ENCODE measurements at places on chromosomes 7 and 10.

- no peak for DNase-seq
These were observed 27.5 kb downstream of the VWA2 start for GRCh38 chr10:114266521-114266920.

DNA sequence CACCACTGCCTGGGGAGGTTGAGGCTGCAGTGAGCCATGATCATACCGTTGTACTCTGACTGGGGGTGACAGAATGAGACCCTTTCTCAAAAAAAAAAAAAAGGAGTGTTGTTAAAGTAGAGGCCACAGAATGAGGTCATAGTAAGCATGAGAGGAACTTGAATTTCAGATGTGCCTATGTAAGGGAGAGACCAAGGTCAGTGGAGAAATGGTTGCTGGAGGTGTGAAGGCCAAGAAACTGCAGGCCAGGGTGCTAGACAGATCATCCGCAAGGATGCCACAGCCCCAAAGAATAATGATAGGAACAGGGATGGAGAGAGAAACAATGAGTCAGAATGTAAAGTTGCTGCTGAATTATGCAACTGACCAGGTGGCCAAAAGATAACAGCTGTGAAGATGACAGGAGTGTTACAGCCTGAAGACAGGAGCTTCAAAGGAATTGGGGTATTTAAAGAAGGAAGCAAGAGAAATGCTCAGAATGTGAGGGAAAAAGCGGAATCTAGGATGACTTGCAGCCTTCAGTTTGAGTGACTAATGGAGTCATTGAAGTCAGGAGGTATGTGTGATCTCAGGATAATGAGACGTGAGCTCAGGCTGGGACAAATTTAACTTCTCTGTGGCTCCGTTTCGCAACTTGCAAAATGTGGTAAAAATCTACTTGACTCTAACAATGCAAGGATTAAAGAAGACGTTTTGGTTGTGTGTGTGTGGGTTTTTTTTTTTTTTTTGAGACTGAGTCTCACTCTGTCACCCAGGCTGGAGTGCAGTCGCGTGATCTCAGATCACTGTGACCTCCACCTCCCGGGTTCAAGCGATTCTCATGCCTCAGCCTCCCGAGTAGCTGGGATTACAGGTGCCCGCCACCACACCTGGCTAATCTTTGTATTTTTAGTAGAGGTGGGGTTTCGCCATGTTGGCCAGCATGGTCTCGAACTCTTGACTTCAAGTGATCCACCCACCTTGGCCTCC lies 22.2 kb downstream of the TYW1B start:
- DNase-seq = no peak

DNA sequence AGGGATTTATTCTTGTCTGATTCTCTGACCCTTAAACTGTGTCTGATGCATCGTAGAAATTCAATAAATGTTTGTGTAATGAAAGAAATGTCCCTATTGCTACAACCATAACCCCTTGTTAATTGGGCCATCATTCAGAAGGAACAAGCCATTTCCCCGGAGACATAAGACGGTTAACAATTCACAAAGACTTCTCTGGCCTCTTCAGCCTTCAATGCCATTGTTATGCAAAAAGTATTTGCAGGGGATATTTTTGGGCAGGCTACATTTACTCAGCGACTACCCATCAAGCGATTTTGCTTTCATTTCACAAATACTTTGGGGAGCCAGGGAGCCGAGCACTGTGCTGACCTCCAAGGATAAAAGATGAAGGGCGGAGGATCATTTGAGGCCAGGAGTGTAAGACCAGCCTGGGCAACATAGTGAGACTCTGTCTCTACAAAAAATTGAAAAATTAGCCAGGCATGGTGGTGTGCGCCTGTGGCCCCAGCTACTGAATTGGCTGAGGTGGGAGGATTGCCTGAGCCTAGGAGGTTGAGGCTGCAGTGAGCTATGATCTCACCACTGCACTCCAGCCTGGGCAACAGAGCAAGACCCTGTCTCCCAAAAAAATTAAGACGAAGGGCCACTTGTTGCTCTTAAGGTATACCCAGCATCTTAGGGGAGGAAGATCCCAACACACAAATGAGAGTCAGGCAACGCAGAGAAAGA lies 20.0 kb upstream of the SDK1 start:
- no peak for DNase-seq

- DNase-seq = no peak
These were observed 4.2 kb upstream of the MAFK start for GRCh38 chr7:1526271-1526754.

GRCh38 chr10:130707389-130707979 lies 571.3 kb downstream of the GLRX3 start:
- DNase-seq = no peak

GRCh38 chr10:69501657-69502056 lies 50.4 kb downstream of the TSPAN15 start:
- no peak for DNase-seq

DNA sequence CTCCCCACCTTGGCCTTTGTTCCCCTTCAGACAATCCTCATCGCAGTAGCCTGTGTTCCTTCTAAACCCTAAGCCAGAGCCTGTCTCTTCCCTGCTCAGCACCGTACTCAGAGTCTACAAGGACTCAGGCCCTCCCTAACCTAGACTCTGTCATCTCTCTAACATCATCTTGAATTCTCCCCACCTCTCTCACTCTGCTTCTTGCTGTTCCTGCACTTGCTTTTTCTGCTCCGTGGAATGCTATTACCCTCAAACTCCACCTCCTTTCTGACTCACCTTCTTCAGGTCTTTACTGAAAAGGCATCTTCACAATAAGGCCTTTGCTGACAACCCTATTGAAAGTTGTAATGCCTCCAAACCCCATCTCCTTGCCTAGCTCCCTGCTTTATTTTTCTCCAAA lies 141.0 kb downstream of the DKK1 start:
- no peak for DNase-seq

GRCh38 chr10:77581738-77582137 lies 55.9 kb downstream of the KCNMA1 start:
- DNase-seq = no peak

DNA sequence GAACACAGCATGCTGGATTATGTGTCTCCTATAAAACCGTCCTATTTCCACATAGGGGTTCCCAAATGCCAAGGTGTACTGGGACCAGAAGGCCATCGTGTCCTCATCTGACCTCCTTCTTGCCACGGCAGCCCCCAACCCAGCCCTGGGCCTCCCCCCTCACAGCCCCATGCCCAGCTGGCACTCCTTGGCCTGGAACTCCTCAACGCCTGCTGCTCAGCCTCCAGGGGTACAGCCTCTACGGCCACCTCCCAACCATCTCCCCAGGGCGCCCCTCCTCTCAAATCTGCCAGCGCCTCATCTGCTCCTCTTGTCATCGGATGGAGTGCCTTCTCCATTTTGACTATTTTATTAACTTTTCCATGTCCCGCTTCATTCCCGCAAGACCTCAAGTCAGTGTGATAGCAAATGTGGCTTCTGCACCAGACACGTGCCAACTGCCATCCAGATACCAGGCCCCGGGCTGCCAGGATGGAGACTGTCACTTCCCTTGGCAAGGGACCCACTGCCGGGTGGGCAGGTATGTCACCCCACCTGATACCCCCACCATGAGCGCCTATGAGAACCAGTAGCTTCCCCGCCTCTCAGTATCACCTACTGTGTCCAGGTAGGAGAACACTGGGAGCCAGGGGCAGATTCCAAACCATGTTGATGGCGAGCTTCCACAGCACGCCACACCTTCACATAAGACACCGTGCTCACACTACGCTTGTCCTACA lies 106.7 kb downstream of the EBF3 start:
- no peak for DNase-seq

DNA sequence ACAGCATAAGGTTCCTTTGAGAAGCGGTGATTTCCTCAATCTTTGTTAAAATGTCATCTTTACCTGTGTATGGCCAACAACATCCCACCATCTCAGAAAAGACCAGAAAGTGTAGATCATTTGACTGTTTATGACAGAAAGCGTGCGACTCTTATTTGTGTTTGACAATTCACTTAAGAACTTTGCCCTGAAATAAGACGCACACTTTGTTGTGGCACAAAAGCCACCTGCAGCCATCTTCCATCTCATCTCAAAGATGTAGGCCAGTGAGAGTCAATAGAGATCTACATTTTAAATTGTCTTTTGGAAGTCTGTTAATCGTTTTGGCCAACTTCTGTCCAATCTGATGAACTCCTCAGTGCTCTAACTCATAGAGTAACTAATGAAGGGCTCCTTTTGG lies 114.0 kb downstream of the CALN1 start:
- no peak for DNase-seq

- no peak for DNase-seq
These were observed 49.5 kb downstream of the SMURF1 start for GRCh38 chr7:99094401-99094800.

- DNase-seq = no peak
These were observed 30.6 kb upstream of the SEMA3C start for GRCh38 chr7:80949449-80949848.

DNA sequence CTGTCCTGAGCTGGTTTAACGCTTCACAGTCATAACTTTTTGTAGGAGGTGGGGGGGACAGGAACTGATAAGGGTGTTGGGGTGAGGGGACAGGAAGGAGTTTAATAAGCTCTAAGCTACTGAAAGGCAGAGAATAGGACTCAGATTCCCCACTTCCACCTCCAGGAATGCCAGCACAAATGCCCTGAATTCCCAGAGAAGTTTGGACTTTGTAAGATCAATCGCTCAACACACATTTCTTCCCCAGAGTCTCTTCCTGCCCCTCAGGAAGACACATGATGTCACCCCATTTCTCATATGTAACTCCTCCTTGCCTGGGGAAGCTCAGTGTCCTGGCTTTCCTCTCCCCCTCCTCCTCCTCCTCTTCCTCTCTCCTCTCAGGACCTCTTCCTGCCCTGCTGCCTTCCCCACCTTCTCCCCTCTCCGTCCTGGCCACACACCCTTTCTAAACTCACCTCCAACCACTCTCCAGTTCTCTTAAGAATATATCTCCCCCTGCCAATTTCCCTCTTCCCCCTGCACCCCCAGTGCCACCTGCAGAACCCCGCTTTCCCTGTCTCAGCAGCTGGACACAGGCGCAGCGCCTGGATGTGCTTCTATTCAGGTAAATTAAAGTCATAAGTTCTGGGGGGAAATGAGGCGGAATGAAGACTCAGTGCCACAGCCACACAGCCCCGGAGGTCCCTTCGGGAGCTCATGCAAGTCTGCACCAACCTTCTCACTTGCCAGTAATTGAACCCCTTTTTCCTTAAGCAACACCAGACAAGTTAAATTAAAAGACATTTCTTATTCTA lies 5.3 kb upstream of the LOXL4 start:
- DNase-seq = no peak

DNA sequence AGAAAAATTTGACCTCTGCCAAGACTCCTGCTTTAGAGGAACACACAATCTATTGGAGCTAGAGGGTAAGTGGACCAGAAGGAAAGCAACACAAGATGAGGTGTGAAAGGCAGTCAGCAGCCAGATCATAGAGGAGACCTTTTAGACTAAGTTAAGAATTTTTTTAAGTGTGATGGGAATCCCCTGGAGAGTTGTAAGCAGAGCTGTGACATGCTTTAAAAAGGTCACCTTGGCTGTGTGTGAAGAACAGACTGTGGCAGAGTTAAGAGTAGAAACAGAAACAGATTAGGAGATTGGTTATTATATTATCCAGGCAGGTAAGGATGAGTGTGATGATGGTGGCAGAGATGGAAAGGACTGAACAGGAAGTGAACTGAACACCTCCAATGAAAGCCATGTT lies 23.5 kb downstream of the CPEB3 start:
- no peak for DNase-seq

DNA sequence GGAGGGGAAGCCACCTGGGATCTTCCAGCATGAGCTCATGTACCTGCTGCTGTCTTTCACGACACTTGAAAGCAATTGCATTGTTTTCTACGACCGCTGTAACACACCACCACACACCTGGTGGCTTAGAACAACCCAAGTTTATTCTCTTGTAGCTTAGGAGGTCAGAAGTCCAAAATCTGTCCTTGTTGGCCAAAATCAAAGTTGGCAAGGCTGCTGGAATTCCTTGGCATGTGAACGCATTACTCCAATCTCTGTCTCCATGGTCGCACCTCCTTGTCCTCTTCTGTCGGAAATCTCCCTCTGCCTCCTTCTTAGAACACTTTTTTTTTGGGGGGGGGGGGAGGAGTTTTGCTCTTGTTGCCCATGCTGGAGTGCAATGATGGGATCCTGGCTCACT lies 305.7 kb downstream of the BAMBI start:
- DNase-seq = no peak

GRCh38 chr7:79761876-79762429 lies 308.5 kb upstream of the MAGI2 start:
- DNase-seq = no peak

DNA sequence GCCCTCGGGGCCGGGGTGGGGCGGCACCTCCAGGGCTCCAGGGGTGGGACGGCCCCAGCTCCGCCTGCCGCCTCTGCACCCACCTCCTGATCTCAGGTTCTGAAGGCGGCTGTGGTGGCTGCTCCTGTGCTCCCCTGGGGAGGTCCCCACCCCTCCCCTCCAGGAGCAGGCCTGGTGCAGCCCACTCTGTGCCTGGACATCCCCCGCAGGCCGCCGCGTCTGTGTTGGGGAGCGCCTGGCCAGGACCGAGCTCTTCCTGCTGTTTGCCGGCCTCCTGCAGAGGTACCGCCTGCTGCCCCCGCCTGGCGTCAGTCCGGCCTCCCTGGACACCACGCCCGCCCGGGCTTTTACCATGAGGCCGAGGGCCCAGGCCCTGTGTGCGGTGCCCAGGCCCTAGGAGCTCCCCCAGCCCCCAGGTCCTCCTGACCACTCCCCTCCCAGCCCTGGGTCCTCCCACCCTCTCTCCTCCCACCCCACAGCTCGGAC lies 5.5 kb downstream of the CYP2W1 start:
- DNase-seq = no peak

DNA sequence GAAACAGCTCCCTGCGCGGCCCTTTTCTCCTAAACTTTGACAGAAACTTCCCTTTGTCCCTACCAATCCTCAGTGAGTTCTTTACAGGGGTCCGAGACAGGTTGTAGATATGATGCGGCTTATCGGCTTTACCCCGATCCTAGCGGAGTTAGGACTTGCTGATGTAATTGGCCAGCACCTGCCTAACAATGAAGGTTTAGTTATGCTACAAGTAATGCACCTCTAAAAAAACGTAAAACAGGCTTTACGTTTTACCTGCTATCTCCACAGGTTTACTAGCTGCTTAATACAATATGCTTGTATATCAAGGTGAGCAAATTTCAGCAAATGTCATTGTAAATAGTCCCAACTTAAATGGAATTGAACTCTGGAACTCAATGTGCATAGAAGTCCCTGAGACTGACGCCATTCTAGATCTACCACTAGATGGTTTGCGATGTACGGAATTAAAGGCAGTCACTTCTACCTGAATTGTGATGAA lies 697 bp upstream of the SNX13 start:
- peak; percentile 7 for DNase-seq

DNA sequence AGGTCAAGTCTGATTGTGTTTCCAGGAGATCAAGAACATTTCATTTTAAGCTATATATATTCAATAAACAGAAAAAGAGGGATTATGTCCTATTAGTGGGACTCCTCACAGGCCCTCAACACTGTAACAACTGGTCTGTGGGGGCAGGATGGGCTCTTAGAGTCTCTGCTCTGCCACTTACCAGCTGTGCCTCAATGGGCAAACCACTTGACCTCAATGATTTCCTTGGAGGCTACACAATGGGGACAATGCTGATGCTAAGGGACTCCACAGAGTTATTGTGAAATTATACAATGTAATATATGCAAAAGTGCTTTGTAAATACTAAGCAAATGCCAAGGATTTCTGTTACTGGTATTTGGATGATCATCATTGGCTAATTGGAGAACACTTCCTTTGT lies 33.2 kb upstream of the MXI1 start:
- DNase-seq = no peak
